Astrocyte (in vitro differentiated cells and primary cell): ENCODE measurements at places on chromosomes 13 and 19. TPM values are rescaled to one million over a fixed set of nuclear protein-coding genes. Genes with fewer than 3 reads are reported as not detected.

GRCh38 chr13:49308097-49308875 lies 60.6 kb downstream of the CDADC1 start:
- DNase-seq, result peak; percentile 39

C19orf33 gene
- 4.9 and 5.8 TPM in 2 replicates for total RNA-seq

GRCh38 chr13:37476874-37477273 lies 121.7 kb downstream of the POSTN start:
- DNase-seq, result peak; percentile 73

GRCh38 chr19:31602548-31602947 lies 253.3 kb upstream of the TSHZ3 start:
- peak; percentile 33 for DNase-seq

DNA sequence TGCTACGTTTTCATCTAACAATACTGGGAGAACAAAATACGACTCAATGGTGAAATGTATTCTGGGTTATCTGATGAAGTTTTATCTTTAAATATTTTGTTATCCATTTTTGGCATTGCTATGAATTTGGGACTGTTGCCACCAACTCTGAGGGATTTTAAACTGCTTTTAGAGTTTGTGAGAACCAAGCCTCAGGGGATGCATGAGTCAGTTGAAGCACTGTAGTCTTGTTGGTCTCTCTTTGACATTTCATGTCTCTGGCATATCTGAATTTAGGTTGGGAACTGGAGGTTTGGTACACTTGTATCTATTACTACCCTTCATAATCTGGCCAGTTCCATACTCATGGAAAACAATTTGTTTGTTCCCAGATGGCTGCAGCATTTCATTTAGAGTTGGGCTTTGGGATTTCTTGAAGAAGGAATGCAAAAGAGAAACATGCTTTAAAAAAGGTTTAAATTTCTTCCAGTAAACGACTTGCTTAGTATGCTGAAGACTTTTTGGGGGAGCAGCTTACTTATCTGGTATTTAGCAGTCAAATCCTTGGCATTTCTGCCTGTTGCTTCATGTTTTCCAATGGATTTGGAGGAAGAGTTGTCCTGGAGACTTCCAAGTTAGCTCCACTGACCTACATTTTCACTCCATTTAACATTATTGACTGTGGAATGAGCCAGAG lies 28.9 kb downstream of the ARHGEF7 start:
- no peak for DNase-seq

LRFN3 gene
- total RNA-seq, result 15.1 and 15.3 TPM in 2 replicates

NLRP11 gene
- total RNA-seq, result not detected in 2 replicates

RNF225 gene
- total RNA-seq, result 0.36 and 0.41 TPM in 2 replicates

GRCh38 chr13:71261256-71261655 lies 605.7 kb downstream of the DACH1 start:
- DNase-seq, result no peak

- DNase-seq, result no peak
Observed at GRCh38 chr19:41999071-41999877, 5.2 kb upstream of the ATP1A3 start.

GRCh38 chr19:41352609-41353465 lies 885 bp downstream of the TGFB1 start:
- no peak for DNase-seq

DNA sequence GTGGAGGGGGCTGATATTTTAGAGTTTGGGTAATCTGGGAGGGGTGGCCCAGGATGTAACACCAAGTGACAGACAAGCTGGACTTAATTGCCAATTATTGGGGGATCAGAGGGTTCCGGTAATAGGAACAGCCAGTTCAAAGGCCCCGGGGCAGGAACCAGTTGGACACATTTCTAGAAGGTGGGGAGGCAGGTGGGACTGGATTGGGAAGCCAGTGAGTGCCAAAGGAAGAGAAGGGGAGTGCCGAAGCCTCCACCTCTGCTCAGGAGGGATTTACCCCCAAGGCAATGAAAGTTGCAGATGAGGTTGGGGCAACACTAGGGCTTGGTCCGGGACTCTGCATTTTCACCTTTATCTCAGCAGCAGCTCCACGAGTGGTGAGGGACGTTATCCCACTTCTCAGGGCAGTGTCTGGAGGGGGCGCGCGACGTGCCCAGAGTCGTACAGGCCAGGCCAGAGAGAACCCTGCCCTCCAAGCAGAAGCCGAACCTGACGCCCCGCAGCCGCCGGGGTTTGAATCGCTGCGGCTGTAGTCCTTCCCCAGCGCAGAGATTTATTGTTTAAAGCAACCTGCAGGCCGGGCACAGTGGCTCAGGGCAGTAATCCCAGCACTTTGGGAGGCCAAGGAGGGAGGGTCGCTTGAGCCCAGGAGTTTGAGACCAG lies 5.7 kb upstream of the JUND start:
- DNase-seq, result no peak

SSC5D gene
- 46.8 and 66.1 TPM in 2 replicates for total RNA-seq

GRCh38 chr19:50669302-50670101 lies 20.3 kb downstream of the C19orf81 start:
- DNase-seq, result no peak

DNA sequence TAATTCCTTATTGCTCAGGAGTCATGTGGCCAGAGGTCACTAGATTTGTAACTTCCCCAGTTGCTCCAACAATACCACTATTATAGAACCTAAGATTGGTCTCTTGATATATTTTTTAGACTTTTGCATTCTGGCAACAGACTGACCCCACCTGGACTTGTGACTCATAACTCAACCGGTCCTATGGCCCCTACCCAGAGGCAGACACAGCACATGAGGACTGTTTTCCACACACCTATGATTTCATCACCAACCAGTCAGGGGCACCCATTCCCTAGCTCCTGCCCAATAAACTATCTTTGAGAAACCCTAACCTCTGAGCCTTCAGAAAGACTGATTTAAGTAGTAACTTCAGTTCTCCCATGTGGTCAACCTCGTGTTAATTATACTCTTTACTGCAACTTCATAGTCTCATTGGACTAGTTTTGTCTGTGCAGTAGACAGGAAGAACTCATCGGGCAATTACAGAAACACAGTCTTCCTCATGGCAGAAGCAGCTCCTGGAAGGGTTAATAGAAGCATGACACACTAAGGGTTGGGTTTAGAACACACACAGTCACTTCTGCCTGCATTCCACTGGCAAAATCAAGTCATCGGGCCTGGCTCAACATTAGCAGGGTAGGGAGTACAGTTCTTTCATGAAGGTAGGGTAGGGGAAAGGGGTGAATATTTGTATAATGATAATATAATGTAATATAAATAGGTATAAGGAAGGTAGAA lies 251.8 kb downstream of the UQCRFS1 start:
- DNase-seq, result no peak

PLK5 gene
- total RNA-seq, result 0.09 TPM in 1 of 2 replicates, not detected in the other

RASL11A gene
- total RNA-seq, result 0.79 and 2.2 TPM in 2 replicates

PLVAP gene
- total RNA-seq, result 0.77 and 0.95 TPM in 2 replicates

- DNase-seq, result no peak
Observed at GRCh38 chr19:53389571-53389970, 5.4 kb upstream of the ZNF765 start.

GRCh38 chr13:57527114-57527735 lies 104.3 kb upstream of the PCDH17 start:
- DNase-seq, result no peak

- peak; percentile 75 for DNase-seq
Observed at GRCh38 chr13:36999054-36999714, at the start of gene ALG5. ALG5 (minus strand) TSS chr13:36999340; CDS start chr13:36999300, 40 bp downstream.

ZNF320 gene
- 28.0 and 31.6 TPM in 2 replicates for total RNA-seq

- DNase-seq, result peak; percentile 73
Observed at GRCh38 chr13:36029166-36029565, 102.0 kb downstream of the DCLK1 start.

SLC17A7 gene
- 0.12 and 0.16 TPM in 2 replicates for total RNA-seq

GARIN5A gene
- not detected in 2 replicates for total RNA-seq

DNA sequence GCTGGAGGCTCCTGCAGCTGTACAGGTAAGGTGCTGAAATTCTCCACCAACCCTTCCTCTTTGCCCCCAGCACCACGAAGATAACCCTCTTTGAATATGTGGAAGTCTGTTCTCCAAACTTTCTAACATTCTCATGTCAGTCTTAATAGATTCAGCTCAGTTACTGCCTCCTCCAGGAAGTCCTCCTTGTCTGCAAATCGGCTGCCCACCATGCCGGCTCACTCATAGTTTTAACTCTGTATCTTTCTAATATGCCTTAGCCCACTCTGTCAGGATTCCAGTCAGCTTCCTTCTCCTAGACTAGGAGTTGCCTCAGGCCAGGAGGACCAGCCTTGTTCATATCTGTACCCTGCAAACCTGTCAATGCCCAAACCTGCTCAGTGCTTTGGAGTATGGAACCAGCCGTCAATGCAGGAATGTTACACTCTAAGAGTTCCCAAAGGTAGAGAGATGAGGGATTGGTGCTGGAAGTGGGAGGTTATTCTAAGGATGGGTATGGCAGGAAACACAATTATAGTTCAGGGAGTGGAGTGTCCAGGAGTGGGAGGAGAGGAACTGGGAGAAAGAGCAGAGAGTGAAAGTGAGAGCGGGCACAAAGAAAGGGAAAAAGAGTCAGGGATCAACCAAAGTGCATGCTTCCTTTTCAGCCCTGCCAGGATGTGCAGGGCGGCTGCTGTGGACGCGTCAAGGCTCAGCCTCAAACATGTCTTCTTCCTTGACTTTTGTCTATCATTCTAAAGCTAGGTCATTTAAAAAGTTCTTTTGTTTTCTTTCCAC lies 38.0 kb upstream of the ALOX5AP start:
- no peak for DNase-seq

FOSB gene
- 8.2 and 13.3 TPM in 2 replicates for total RNA-seq

PRR22 gene
- 2.0 and 2.4 TPM in 2 replicates for total RNA-seq
